A549 treated with AZD2906 at 1 μM for 4 hours (cell line): ENCODE measurements at places on chromosomes 4 and X. TPM values are rescaled to one million over a fixed set of nuclear protein-coding genes. Genes with fewer than 3 reads are reported as not detected.

Gene PRSS12
- 0.19 to 0.31 TPM (median 0.27 TPM) in 5 replicates for total RNA-seq

Gene PHKA2
- total RNA-seq = 12.2 to 15.4 TPM (median 13.9 TPM) in 5 replicates

Gene LRCH2
- total RNA-seq = 0.01 to 0.03 TPM (median 0.02 TPM) in 3 of 5 replicates, not detected in the others

Gene SLIT2
- total RNA-seq = 0.02 to 0.03 TPM (median 0.03 TPM) in 3 of 5 replicates, not detected in the others

Gene PPP2R2C
- total RNA-seq = 31.8 to 37.4 TPM (median 36.1 TPM) in 5 replicates

Gene SPOCK3
- total RNA-seq = 0.14 to 0.35 TPM (median 0.24 TPM) in 5 replicates

Gene GIMD1
- not detected in 5 replicates for total RNA-seq

Gene DGKK
- total RNA-seq = 0.01 TPM in 1 of 5 replicates, not detected in the others

Gene MED14
- 17.0 to 23.3 TPM (median 20.9 TPM) in 5 replicates for total RNA-seq

Gene ARHGEF38
- not detected in 5 replicates for total RNA-seq

Gene BEX2
- total RNA-seq = 8.7 to 11.6 TPM (median 10.6 TPM) in 5 replicates

Gene EREG
- 8.7 to 12.4 TPM (median 10.5 TPM) in 5 replicates for total RNA-seq

Gene DAPP1
- total RNA-seq = not detected in 5 replicates
